ENCODE measurements at places on chromosomes 2 and 18.
A peak's percentile ranks its signal among the peaks of the same experiment; 100 is the strongest.

DNA sequence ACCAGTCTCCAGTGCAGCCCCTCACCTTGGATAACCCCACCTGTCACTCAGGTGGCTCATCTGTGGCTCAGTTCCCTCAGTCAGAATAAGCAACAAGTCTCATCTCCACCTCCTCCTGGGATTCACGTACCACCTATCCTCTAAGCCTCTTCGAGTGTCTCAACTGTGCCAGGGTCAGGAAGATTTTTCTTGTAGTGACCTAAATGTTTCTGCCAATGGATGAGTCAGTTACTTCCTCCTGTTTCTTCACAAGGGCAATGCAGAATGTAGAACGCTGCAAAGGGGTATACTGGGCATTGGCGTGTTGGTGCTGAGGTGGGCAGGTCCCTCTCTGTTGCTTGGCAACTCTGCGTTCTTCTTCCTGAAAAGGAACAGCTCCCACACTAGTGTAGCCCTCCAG is 213.3 kb upstream of the CXCR4 start:
- no peak for DNase-seq

DNA sequence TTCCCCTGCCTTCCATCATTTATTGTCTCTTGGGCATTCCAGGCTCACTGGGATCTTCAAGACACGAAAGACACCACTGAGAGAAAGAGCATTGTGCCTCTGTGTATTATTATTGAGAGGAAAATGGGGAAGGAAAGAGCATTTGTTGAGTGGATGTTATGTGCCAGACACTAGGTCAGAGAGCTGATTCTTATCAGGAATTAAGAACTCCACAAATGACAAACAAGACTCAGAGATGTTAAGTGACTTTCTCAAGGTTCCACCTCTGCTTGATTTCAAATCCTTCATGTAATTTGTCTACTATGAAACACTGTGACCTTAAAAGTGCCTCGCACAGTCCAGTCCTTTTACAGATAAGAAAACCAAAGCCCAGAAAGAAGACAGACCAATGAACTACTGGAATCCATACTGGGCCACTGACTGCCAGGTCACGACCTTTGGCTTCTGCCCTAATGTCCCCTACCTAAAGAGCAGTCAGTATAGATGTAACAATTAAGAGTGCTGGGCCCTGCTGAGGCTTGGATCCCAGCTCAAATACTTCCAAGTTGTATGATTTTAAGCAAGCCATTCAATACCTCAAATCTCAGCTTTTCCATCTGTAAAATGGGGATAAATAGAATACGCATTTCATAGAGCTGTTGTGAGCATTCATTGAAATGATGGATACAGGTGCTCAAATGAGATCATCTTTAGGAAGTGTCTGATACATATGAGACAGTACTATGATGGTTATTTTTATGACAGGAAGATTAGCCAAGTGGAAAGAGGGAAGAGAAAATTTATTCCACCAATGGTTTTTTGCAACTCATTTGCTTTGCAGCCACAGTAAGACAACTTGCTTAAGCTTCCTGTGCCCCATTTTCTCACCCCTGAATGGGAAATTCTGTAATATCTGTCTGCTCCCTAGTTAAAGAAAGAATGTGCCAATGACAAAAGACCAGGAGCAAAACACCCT is 10.9 kb downstream of the KLF7 start:
- peak; percentile 7 for DNase-seq

- no peak for DNase-seq
Measured at GRCh38 chr2:173968551-173968950, 3.4 kb upstream of the SP3 start.

GRCh38 chr2:179429060-179429471 is 164.4 kb upstream of the SESTD1 start:
- DNase-seq: no peak

GRCh38 chr2:119240311-119241204 is 16.9 kb downstream of the STEAP3 start:
- DNase-seq: peak; percentile 56

DNA sequence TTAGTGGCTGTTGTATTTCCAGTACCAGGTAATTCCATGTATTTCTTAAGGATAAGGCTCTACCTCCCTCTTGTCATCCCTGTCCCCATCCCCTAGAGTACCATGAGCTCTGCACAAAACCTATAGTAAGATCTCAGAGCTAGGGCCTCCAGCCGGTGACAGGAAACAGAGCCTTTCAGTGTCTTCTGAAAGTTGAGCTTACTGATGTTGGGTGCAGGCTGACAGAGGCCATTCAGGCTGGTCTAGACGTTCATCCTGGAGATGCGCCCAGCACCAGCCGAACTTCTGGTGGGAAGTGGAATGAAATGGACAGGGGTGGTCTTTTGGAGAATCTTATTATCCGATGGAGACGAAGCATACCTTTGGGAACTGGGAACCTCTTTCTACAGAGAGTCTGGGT is 16.7 kb upstream of the LYPD6B start:
- DNase-seq: no peak

GRCh38 chr2:73134471-73134870 is 21.7 kb upstream of the RAB11FIP5 start:
- peak; percentile 42 for DNase-seq

- no peak for DNase-seq
Measured at GRCh38 chr2:239943991-239944631, 81.0 kb downstream of the NDUFA10 start.

DNA sequence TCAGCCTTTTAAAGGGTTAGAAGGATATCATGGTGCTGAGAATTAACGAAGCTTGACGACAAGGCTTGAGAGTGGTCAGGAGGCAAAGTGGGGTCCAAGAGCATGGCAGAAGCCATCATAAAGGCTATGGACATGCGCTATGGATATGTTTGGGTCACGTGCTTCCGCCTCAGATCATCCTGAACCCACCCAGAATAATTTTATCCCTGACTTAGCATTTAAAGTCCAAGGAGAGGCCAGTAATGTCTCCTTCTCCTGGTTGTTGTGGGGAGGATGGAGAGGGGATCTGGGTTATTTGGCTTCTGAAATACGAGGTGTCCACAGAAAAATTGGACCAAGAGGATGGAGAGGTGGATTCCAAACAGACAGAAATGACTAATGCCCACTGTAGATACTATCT is 38.8 kb upstream of the RBMS1 start:
- no peak for DNase-seq

GRCh38 chr2:123840016-123840415 is 185.1 kb upstream of the CNTNAP5 start:
- DNase-seq: no peak

GRCh38 chr18:49178736-49179135 is 228.0 kb upstream of the SMAD7 start:
- DNase-seq: peak; percentile 56

GRCh38 chr2:149719695-149720094 is 132.1 kb upstream of the MMADHC start:
- DNase-seq: no peak

DNA sequence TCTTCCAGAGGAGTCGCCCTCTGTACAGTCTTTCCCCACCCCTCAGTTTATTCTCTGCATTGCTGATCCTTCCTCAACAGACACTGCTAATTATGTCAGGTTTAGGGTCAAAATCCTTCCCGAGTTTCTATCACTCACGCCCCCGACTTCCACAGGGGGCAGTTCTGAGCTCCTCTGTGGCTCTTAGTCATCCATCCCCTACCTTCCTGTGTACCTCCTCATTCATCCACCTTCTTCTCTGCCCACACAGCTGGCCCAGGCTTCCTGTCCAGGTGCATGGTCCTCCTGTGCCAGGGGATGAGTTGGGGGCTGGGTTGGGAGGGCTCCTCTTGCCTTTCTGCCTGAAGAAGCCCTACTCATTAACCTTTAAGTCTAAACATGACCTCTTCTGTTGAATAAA is 202.9 kb downstream of the ARL4C start:
- DNase-seq: peak; percentile 51

DNA sequence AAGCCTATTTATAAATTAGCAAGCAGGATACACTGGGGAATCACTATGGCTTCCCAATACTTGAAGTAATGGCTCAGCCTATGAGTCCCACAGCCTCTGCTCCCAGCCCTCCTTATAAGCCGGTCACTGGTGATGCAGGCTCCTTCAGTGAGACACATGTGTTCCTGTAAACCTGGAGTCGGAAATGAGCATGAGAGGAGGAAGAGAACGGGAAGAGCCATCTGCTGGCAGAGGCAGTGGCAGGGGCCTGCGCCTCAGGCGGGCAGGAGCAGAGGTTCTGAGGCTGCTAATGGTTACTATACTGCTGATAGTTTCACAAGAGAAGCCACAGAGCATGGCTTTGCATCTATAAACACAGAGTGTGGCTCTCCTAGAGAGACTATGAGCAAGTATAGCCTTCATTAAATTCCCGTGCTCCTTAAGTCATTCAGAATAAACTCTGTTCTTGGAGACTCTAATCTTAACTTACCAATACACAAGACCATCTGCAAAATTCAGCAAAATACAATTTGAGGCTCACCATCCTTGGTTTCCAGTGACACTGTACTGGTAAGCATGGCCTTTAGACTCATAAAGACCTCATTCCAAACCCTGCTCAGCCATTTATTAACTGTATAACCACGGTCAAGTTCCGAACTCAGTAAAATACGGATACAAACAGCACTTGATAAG is 63.3 kb downstream of the FBXO15 start:
- DNase-seq: no peak

DNA sequence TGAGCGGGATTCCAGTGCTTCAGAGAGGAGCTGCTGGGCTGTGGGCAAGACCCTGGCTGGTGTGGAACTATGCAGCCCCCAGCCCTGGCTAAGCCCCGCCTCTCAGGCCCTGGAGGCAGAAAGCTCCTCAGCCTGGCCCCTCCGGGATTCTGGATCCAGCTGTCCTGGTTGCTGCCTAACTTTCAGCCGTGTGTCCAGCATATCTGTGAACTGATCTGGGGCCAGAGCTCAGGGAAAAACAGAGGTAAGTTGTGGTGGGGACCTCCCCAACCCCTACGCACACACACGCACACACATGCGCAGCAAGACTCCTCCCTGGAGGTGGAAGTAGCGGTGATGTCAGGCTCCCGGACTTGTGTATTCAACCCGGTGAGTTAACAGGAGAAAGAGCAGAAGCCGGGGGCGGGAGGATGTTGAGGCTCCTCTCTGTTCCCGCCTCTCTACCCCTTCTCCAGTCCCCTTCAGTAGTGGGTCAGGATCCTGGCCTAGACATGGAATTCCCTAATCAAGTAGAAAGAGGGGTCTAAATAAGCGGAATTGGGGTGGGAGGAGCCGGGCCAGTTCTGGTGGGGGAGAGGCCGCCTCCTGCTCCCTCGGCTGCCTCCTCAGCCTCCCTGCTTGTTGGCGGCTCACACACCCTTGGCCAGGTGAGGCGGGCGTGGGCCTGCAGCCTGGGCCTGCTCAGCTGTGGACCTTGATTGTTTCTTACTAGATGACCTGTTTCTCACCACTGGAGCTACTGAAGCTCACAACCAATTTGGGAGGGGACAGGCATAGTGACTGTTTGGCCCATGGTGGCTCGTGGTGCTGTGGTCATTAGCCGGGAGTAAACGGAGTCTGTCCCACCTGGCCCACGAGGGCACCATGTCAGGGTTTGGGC is 33.4 kb downstream of the SIX2 start:
- no peak for DNase-seq

GRCh38 chr2:117850015-117850414 is 35.5 kb downstream of the DDX18 start:
- DNase-seq: no peak

- no peak for DNase-seq
Measured at GRCh38 chr2:106124905-106125549, 69.1 kb downstream of the UXS1 start.

- peak; percentile 81 for DNase-seq
Measured at GRCh38 chr2:68463287-68463877, 3.7 kb downstream of the FBXO48 start.

DNA sequence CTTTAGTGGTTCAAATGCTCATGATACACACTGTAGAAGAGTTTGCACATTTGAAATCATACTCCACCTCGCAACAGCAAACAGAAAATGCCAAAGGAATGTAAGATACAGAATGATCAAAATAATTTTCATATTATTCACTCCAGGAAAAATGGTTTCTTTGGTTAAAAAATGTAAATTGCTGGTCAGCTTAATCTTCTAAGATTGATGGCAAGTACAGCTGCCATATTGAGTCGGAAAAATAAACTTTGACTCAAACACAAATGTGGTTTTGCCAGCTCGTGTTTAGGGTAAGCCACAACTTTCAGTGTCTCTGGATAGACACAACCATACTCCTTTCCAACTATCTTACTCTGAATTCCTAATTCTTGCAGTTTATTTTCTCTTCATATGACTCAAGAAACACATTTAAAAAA is 154.9 kb upstream of the SMIM21 start:
- no peak for DNase-seq

GRCh38 chr2:238100821-238101771 is 956 bp downstream of the ESPNL start:
- DNase-seq: no peak

- no peak for DNase-seq
Measured at GRCh38 chr18:50853863-50854271, 25.1 kb upstream of the ME2 start.

- DNase-seq: peak; percentile 81
Measured at GRCh38 chr2:42859006-42859552, 66.7 kb upstream of the HAAO start.

DNA sequence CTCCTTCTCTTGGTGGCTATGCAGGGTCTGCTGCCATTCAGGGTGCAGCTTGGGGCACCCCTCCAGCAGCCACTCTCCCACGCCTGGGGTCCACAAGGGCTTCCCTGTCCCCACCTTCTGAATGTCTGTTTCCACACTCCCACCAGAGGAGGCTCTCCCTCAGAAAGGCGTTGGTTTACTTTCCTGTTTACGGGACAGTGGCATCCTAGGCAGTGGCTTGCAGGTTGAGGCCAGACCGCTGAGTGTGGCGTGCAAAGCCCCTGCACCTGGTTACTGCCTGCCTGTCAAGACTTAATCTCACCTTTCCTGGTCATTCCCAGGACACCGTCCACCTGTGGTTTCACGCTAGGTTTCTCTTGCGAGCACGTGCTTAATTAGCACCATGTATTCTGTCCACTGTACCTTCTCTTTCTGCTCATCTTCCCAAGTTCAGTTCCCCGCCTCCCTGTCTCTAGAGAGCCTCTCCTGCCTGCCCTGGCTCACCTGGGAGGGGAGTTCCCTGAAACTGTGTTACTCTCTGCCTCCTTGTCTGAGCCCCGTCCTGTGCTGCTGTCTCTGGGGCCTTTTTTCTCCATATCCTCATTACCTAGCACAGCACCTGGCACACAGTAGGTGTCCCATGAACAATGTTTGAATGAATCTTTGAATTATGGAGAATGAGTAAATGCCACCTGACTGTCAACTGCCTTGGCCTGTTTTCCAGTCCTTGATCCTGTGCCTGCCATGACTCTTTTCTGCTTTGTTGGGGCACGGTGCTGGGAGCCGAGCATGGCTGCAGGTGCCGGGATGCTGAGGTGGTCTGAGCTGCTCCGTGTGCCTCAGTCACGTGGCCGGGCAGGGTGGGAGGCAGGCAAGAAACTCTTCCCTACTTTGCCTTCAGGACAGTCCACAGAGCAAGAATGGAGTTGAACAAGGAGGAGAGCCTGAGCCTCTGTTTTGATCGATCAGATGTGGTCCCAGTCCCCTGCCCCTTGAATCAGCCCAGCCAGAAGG is 56.4 kb downstream of the ARHGEF4 start:
- DNase-seq: no peak

Data from lung microvascular endothelial cell (primary cell).